GDM1 (cell line): ENCODE measurements at places on chromosomes 5 and 9.

DNA sequence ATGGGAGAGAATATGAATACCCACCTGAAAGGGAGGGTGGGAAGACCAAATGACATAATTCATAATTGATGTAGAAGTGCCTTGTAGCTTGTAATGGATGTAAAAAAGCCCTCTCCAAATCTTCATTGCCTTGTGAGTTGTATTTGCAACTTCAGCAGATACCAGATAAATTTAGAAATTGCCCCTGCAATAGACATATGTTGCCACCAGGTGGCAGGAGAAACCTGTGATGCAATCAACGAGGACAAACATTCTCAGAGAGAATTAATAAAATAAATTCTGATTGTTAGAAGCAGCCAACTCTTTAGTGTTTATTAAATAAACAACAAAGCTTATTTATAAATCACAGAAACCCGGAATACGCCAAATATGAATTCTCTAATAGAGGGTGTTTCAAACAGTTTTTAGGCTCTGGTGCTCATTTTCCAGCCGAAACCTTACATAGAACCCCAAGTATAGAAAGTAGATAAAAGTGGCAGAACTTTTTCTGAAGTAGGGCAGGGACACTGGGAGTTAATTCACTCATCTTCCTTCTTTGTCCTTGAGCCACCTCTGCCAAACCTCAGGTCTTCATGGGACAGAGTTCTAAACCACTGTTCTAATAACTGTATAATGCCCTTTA lies 147.8 kb downstream of the TMEM38B start:
- no peak for DNase-seq

DNA sequence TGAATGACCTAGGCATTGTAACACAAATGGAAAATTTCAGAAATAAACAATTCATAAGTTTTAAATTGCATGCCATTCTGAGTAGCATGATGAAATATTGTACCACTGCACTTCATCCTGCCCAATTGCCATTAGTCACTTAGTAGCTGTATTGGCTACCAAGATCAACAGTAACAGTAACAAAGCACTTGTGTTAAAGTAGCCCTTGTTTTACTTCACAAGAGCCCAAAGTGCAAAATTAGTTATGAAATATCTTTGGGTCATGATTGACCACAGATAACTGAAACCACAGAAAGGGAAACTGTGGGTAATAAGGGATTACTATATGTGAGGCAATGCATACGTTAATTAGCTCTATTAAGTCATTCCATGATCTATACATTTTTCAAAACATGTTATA lies 33.3 kb upstream of the RORB start:
- DNase-seq: no peak

DNA sequence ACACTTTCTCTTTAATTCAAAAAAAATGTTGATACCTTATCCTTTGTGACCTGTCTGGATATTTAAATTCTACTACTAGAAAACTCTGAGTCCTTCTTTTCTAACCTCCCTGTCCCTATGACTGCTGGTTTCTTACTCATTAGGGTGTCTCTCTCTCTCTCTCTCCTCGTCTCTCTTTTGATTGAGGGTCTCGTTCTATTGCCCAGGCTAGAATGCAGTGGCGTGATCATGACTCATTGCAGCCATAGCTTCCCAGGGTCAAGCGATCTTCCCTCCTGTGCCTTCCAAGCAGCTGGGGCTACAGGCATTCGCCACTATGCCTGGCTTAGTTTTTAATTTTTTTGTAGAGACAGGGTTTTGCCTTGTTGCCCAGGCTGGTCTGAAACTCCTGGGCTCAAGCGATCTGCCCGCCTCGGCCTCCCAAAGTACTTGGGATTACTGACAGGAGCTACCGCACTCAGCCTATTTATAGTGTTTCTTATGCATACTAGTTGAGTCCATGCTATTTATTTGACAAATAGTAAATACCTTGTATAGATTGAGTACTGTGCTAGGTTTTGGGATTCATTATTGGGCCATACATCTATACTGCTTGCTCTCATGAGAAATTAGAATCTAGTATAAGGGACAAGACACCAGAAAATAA lies 61.9 kb downstream of the NSD1 start:
- DNase-seq: no peak

GRCh38 chr9:108835831-108836230 lies 20.0 kb downstream of the ACTL7B start:
- no peak for DNase-seq

GRCh38 chr9:129283291-129283691 lies 105.2 kb upstream of the IER5L start:
- no peak for DNase-seq

DNA sequence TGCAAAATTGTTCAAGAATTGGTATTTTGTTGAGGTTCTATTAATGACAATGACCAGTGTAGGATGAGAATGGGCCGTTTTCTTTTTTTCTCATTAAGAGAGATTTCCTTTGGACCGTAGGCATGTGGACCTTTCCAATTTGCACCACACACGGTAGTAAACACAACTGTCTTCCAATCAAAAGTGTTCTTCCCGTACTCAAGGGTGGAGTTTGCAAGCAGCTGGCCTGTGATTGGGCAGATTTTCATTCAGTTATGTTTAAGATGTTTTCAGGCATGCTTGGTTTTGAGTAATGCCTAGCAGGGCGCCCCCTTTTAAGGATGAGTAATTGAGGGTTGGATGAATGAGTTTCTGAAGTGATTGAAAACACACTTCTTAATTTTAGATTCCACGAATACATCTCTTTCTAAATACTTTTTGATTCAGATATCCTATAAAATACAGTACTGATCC lies 2.5 kb downstream of the KDM3B start:
- DNase-seq: no peak

DNA sequence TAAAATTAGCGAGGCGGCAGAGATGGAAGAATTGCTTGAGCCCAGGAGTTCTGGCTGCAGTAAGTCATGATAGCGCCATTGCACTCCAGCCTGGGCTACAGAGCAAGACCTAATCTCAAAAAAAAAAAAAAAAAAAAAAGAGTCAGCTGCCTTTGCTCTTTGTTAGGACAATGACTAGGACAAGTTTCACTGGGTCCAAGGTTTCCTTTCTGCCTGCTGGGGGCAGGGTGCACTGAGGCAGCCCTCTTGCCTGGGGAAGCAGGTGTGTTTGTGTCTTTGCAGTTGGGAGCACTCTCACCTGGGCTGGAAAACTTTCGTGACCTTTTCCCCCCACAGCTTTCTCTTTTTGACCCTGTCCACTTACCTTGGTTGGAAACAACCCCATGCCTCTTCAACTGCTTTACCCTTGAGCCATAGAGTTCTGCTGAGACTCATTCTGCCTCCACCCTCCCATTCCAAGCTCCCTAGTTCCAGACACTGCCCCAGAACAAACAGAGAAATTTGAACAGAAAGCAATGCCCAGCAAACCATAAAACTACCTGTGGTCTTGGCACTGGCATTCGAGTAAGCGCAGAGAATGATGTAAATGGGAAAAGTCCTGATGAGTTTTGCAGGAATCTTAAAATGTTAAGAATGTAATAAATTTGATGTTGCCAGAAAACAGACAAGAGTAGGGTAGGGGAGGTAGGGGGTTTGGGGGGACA lies 17.0 kb upstream of the MYO10 start:
- DNase-seq: no peak

DNA sequence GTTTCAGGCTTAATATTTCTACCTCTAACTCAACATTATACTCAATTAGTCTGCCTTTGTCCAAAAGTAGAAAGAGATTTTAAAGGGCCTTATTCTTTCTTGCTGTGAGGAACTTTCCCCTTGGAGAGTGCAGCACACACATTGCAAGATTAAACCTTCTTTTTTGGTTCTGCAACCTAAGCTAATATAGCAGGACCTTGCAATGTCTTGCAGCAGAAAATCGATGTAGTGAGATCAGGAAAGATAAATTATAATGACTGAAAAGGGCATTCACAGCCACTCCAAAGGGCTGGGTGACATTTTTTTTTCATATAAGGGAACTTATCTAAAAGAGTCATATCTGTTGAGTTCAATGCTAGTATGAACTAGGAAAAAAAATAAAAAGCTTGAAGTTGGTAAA lies 422.7 kb upstream of the ADAMTS16 start:
- DNase-seq: no peak

- DNase-seq: no peak
Measured at GRCh38 chr5:458547-459353, 15.8 kb downstream of the EXOC3 start.

DNA sequence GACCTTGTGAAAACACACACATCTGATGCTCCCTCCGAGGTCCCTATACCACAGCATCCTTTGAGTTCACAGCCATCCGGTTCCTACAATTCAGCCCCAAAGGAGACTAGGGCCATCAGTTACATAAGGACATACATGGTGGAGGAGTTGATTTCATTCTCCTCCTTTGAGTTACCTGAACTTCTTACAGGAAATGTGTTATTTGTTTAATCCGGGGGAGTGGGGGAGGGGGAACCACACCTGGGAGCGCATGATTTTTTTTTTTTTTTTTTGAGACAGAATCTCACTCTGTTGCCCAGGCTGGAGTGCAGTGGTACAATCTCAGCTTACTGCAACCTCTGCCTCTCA lies 30.7 kb downstream of the SEMA4D start:
- DNase-seq: no peak

DNA sequence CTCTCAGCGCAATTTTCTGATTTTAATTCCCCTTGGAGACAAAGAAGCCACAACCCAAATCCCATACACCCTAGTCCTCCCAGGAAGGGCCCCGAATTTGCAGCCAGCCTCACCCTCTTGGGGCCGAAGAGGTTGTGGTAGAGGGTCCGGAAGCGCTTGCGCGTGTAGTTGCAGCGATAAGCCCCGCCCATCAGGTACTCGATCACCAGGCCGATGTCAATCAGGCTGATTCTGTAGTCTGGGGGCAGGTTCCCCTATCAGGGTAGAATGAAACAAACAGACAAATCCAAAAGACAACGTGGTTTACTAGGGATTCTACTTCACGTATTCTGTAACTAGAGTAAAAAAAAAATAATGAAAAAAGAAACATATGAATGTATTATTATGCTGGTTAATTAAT lies 210.6 kb upstream of the KLF9 start:
- no peak for DNase-seq

DNA sequence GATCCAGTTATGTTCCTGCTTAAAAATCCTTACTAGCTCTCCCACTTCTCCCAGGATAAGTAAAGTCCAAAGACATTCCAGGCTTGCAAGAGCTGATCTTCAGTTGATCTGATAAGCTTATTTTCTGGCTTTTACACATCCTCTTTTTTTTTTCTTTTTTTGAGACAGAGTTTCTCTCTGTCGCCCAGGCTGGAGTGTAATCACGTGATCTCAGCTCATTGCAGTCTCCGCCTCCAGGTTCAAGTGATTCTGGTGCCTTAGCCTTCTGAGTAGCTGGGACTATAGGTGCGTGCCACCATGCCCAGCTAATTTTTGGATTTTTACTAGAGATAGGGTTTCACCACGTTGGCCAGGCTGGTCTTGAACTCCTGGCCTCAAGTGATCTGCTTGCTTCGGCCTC lies 37.3 kb upstream of the PTPN3 start:
- no peak for DNase-seq

DNA sequence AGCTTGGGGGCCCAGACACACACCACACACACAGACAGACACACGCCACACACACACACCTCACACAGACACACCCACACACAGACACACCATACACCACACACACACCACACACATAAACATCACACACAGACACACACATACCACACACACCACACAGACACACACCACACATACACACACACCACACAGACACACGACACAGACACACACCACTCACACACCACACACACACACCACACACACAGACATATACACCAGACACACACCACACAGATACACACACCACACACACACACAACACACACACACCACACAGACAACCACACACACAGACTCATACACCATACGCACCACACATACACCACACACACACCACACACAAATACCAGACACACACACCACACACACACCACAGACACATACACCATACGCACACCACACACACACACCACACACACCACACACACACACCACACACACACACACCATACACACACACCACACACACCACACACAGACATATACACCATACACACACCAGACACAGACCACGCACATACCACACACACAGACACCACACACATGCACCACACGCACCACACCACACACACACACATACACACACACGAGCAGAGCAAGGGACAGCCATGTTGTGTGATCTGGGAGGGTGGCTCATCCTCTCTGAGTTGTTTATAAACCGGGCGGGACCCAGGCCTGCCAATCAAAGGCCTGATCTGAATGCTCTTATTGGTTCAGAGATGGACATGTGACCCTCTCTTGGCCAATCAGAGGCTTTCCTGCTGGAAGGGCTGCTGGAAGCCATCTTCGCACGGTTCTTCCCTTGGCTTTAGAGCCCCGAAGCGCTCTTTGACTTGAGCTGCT lies 148.3 kb downstream of the GAPVD1 start:
- no peak for DNase-seq

DNA sequence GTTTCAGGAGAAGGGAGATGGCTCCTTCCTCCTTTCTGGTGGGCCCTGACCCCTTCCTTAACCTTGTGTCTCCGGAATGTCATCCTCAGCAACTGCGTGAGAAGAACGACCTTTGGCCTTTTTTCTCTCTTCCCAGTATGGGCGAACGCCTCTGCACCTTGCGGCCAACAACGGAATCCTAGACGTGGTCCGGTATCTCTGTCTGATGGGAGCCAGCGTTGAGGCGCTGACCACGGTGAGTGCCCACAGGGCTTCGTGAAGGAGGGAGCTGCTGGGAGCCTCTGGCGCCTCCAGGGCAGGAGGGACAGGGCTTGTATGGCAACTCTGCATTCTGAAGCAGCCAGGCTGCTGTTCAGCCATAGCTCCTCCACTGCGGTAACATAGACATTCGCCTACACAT lies 68.0 kb upstream of the CTSL start:
- DNase-seq: no peak

DNA sequence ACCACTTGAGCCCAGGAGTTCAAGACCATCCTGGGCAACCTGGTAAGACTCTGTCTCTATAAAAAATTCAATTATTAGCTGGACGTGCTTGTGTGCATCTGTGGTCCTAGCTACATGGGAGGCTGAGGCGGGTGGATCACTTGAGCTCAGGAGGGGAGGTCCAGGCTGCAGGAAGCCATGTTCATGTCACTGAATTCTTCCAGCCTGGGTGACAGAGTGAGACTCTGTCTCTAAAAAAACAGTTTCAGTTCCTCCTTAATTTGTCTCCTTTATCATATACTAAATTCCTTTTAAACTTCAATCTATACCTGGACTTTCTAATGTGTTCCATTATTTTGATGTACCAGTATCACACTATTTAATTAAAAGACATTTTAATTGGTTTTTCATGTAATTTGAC lies 422.2 kb upstream of the TLE4 start:
- no peak for DNase-seq
